Stimulated activated CD4-positive, alpha-beta T cell treated with anti-CD3 and anti-CD28 coated beads, Interleukin-4, amount 100 ng/mL, for 4 hours (primary cell): ENCODE measurements at places on chromosomes 1 and 21.

GRCh38 chr1:64745181-64745985 lies 508 bp downstream of the RAVER2 start:
- no peak for DNase-seq

DNA sequence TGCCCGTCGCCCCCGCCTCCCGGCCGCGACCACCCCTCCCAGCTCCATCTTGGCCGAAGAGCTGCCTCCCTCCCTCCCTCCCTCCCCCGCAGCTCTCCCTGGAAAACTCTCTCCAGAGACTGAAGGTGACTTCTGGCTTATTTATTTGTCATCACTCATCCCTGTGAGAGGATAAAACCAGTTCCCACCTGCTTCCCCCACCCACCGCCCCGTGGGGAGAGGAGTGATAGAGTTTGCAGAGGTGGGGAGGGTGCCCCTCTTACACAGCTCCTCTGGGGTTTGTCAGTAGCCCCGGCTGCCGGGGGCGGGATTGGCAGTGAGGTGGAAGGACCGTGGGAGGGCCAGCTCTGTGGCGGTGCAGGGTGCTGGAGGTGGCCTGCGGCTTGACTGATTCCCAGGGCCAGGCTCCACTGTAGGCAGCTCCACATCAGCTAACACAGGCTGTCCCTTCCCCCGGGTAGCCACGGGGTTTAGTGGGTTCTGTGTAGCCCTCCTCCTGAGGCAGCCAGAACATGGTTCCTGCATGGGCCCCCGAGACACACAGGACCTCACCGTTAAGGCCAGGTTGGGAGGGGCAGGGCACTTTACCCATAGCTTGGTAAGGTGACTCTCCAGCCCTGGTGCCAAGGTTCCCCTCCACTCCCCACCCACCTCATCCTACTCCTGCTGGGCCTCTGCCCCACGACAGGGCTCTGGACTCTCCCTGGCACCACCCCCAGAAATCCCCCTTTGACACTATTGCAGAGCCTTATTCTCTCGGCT lies 62.2 kb downstream of the ELK4 start:
- DNase-seq = no peak

GRCh38 chr1:22104865-22105437 lies 37.9 kb downstream of the WNT4 start:
- DNase-seq = peak; percentile 26

GRCh38 chr21:33866826-33867225 lies 48.8 kb downstream of the ATP5PO start:
- DNase-seq = no peak

- no peak for DNase-seq
Measured at GRCh38 chr1:36761113-36761512, 273.2 kb downstream of the GRIK3 start.

DNA sequence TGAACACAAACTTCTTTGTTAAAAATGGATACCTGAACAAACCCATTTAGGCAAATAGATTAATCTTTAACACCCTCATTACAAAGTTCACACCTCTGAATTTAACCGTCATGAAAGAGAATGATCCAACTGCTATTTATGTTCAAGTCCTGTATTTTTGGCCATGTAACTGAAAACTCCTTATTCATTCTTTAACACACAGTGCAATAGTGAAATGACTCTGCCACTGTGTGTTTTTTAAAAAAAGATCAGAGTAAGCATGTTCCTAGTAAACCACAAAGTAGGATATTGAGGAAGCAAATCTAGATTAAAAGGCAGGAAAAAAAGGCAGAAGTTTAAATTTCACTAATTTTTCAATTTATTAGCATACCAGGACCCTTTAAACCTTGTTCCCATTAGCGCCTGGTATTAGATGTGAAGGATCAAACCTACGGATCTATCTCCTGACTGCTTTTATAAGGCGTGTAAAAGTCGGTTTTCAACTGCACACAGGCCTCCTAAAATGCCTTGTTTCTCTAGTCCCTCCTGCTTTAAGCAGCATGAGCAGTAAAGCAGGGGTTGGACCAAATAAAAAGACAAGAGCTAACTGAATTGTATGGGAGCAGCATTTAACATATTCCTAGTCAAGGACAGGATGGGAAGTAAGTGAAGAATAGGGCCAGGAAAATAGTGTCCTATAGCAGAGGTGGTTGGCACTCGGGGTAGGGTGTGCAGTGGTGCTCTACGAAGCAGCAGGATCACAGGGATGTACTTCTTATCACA lies 33.4 kb downstream of the NUCKS1 start:
- DNase-seq = no peak

DNA sequence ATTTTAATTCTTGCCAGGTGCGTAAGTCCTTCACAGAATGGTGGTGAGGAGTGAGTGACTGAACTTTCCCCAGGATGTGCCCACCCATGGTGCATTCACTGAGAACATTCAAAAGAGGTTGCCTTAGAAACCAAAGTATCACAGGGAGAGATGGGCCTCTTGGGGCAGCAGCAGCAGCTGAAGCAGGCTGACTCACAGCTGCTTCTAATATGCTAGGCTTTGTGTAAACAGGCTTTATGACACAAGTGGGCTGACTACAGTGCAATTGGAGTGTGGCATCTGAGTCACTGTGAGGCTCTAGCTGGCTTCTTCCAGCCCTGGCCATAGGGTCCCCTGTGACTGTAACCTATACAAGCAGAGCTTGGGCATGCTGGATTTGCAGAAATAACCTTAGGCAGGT lies 12.6 kb downstream of the PIGP start:
- DNase-seq = no peak

- no peak for DNase-seq
Measured at GRCh38 chr1:116674011-116674531, 6.5 kb upstream of the IGSF3 start.

DNA sequence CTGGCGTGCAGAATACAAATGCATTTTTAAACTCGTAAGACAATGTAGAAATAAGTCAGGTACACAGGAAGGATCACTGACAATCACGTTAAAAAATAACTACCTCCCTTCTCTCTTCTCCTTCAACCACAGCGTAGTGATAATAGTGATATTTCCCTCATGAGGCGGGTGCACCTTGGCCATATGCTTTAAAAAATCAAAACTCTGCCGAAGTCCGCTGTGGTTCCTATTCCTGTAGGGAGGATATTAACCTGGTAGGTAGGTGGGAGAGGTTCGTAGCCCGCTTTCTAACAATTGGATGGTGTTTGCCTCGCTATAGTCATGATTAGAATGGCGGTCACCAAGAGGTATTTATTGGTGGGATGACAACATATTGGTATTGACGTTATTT lies 732 bp downstream of the GREM2 start:
- no peak for DNase-seq

DNA sequence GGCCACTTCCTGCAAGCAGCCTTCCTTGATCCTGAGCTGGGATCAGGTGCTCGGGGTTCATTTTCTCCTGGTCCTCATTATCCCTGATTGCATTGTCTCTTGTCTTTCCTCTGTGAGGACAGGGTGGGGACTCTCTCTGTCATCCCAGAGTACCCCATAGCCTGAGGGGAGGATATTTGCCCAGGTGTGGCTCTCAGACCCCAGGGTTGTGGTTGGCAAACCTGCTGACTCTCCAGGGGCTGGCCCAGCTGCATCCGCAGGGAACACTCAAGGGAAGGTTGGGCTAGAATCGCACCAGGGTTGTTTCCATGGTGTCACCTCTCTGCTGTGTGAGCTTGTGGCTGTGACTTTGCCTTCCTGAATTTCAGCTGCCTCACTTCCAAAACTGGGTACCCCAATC lies 276.8 kb upstream of the C1orf174 start:
- no peak for DNase-seq

GRCh38 chr1:244945109-244945671 lies 80.8 kb upstream of the HNRNPU start:
- no peak for DNase-seq

DNA sequence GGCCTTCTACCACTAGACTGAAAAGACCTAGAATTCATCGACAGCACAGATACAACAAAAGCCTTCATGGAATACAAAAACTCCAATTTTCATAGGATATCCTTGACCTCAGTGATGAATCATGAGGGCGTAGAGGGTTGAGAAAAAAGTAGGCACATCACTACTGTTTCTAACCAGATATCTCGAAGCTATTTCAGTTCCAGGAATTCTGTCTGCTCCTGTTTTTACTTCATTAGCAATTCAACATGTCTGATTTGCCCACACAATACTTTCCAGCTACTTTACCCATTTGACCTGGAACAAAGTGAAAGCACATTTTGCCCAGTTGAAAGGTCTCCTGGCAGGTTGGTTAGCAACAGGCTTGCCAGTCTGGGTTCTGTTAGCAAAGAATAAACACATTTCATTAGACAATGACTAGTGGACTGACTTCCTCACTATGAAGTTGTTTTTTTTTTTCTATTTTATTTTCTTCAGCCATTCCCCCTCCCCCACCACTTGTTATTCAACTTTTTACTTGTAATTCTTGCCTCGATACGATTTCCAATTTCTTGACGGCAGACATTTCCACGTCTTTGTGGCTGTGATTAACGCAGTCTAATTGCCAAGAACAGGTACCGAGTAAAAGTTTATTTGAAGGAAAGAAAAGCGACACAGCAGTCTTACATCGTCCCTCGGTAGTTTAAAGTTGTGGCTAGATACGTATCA lies 4.0 kb upstream of the ZBTB18 start:
- no peak for DNase-seq

GRCh38 chr21:31293986-31294385 lies 50.1 kb downstream of the TIAM1 start:
- DNase-seq = peak; percentile 49

DNA sequence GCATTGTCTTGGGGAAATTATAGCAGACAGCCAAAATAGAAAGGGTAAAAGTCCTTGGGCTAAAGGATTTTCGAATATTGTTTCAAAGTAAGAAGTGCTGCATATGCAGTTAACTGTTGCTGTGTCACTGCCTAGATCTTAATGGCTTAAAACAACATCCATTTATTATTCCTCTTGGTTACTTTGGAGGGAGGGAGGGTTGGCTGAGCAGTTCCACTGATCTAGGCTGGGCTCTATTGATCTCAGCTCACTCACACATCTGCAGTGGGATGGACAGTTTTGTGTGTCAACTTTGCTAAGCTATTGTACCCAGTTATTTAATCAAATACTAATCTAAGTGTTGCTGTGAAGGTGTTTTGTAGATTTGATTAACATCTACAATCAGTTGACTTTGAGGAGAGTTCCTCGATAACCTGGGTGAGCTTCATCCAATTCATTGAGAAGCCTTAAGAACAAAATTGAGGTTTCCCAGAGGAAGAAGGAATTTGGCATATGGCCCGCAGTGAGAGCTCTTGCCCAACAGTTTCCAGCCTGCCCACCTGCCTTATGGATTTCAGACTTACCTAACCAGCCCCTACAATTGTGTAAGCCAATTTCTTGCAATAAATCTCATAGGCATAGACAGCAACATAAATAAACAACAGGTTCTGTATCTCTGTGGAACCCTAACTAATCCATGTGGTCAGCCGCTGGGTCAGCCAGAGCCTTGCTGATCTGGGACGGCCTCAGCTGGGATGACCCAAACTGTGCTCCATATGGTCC lies 187.3 kb downstream of the AK5 start:
- no peak for DNase-seq

GRCh38 chr1:228368801-228369607 lies 37.6 kb downstream of the TRIM11 start:
- no peak for DNase-seq

GRCh38 chr1:235639226-235640205 lies 10.1 kb downstream of the GNG4 start:
- DNase-seq = no peak

DNA sequence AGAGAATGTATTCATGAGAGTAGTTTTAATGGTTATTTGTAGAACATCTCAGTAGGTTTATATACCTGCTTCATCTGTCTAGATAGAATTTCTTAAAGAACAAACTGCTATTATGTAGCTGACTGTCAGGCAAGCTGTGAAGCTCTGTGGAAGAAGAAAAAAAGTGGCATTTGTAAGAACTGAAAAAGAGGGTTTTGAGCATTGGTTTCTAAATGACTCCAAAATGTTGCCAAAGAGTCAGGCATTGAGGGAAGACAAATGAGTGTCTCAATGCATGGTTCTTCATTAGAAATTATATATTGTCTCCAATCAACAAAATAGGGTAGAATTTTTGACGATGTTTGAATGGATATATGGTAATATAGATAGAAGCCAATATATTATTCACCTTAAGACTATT lies 1276.1 kb downstream of the KCNT2 start:
- no peak for DNase-seq

DNA sequence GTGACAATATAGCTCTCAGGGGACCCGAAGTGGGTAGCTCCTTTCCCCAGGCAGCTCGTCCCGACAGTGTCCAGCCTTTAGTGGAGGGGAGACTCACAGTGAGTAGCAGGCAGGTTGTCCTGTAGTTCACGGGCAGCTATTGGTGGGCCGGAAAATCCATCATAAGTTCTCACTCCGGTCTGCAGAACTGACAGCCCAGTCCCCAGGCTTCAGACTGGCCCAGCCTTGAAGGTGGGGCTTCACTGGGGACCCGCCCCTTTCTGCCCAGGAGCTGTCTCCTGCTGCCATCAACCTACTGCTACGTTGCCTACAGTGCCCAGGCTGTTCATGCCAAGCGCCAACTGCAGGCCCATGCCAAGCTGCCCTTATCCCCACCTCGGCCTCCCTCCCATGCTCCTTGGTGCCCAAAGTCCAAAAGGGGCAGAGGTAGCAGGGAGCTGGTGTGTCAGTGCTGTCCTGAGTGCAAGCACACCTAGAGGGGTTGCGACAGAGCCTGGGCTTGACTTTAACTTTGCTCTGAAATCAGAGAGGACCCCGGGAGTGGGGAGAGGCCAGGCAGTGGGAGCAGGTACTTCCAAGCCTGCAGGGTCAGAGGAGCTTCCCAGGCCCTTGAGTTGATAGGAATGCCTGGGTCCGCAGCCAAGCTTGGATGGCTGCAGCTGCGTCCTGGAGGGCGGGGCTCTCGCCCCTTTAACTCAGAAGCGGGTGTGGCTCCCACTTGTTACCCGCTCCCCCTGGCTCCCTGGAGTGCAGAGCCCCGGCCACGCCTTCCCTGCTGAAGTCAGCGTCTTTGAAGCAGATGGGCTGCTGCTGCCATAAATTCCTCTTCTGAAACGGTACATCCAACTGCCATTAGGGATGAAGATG lies 1144.3 kb upstream of the NCAM2 start:
- no peak for DNase-seq

DNA sequence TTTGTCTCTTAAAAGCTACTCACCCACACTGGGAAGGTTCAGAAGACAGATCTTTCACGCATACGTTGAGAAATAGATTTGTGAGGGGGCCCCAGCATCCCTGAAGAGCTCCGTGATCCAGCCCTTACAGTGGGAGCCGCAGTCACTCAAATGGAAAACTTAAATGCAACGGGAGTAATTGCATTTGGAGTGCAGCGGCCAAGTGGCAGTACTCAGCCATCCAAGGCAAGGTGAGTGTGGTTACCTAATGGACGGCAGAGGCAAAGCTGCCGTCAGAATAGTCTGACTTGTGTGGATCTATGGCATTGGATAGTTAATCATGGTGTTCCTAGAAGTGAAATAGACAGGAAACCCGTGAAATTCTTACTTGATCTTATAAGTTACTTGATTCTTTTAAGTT lies 5.1 kb downstream of the SPSB1 start:
- no peak for DNase-seq

GRCh38 chr1:1832820-1833219 lies 54.5 kb upstream of the NADK start:
- no peak for DNase-seq

DNA sequence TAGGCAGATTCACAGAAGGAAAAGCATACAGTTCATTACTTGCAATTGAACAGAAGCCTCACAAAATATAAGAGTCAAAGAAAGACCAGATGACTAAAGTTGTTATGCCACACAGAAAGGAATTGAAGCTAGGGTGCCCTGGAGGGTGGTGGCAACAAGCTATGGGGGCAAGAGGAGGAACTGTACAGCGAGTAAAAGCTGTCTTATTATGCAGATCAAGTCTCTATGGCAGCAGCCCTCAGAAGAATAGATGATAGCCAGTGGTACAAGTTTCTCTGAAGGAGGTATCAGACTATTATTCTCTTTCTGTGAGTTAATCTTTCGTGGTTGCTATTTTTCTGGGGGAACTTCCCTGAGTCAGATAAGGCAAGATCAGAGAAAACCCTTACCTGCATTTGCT lies 72.2 kb downstream of the C21orf91 start:
- no peak for DNase-seq
